Activated CD4-positive, alpha-beta T cell treated with anti-CD3 and anti-CD28 coated beads for 4 hours (primary cell): ENCODE measurements at places on chromosomes 16 and 17.

DNA sequence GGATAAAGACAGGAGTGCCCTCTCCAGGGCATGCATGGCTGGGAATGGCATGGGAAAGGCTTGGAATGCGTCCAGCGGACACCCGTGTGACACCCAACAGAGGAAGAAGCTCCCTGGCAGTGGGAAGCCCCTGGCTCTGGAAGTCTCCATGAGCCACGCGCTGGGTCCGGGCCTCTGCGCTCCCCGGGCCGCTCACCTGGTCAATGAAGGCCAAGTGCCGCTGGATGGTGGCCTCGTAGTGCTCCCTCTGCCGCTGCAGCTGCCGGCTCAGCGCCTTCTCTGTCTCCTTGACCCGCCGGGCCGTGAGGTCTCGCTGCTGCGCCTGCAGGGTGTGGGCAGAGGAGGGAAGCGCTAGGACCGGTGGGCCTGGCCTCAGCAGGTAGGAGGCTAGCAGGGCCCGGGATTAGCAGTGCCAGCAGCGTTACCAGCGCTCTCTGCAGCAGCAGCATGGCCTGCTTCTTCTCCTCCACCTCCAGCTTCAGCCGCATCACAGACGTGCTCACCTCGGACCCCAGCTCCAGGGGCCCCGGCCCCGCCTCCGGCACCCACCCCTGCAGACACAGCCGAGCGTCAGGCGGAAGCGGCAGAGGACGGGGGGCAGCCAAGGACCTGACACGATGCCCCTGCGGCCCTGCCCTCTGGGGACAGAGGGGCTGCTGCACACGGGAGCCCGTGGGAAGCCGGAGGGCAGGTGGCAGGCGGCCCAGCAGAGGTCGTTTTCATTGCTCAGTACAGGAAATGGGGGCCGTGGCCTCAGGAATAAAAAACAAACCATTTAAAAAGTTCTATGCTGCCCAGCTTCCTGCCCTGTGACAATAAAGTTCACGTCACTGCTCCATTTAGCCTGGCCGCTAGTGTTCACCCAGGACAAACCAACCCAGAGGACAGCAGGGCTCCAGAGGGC, 26.0 kb downstream of the CEP131 start:
- no peak for DNase-seq

GRCh38 chr17:40350689-40351358, 13.7 kb downstream of the GJD3 start:
- DNase-seq, result no peak

DNA sequence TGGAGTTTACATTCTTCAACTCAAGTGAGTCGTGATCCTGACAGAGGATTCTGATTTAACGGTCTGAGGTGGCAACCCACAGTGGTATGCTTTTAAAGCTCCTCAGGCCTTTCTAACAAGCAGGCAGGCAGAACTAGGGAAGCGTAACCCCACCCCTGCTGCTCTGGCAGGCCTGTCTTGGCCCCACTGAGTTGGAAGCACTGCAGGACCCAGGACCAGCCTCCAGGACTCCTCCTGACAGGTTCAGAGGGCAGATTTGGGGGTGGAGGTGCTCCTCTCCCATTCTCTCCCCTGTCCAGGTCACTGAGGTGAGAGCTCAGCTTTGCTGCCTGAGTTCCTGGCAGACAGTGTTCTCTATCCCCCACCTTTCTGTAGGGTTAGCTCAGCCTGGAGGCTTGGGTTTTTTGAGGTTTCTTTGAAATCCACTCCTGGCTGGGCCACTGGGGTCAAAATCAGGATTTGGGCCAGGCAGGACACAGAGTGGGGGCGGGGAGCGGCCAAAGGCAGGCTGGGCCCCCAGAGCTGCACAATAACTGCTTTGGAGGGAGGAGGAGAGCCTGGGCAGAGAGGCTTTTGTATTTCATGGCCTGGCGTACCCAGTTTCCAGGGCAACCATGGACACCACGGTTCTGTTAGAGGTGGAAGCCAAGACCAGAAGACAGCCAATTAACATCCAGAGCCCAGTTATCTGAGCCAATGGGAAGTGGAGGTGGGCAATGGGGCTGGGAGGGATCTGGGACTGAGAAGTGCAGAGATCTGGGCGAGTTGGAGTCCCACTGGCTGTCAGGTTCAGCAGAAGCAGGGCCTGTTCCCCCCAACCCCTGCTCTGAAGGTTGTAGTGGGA, 9.5 kb downstream of the MRPL27 start:
- DNase-seq, result no peak

- DNase-seq, result no peak
Measured at GRCh38 chr17:81940538-81941483, 3.7 kb upstream of the PYCR1 start.

- no peak for DNase-seq
Measured at GRCh38 chr17:12664894-12665262, 812 bp upstream of the MYOCD start.

GRCh38 chr17:51486091-51486490, 225.7 kb downstream of the UTP18 start:
- no peak for DNase-seq

DNA sequence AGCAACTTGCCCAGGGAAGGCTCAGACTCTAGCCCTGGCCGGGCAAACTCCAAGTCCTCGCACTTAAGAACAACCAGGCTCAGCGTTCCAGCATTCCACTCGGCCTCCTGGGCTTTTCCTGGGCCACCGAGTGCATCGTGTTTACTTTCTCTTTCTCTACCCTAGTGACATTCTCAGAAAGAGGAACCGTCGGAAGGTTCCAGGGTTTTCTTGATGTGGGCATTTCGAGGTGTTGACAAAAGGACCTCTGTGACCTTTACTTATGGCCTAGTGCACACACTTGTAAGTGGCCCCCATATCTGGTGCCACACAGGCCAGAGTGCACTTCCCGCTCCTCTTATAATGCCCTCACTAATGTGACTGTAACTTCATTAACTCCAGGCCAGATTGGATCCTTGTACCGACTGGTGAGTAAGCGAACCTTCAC, 3.1 kb upstream of the BANP start:
- no peak for DNase-seq

- no peak for DNase-seq
Measured at GRCh38 chr17:16493531-16494046, 1.6 kb upstream of the LRRC75A start.

DNA sequence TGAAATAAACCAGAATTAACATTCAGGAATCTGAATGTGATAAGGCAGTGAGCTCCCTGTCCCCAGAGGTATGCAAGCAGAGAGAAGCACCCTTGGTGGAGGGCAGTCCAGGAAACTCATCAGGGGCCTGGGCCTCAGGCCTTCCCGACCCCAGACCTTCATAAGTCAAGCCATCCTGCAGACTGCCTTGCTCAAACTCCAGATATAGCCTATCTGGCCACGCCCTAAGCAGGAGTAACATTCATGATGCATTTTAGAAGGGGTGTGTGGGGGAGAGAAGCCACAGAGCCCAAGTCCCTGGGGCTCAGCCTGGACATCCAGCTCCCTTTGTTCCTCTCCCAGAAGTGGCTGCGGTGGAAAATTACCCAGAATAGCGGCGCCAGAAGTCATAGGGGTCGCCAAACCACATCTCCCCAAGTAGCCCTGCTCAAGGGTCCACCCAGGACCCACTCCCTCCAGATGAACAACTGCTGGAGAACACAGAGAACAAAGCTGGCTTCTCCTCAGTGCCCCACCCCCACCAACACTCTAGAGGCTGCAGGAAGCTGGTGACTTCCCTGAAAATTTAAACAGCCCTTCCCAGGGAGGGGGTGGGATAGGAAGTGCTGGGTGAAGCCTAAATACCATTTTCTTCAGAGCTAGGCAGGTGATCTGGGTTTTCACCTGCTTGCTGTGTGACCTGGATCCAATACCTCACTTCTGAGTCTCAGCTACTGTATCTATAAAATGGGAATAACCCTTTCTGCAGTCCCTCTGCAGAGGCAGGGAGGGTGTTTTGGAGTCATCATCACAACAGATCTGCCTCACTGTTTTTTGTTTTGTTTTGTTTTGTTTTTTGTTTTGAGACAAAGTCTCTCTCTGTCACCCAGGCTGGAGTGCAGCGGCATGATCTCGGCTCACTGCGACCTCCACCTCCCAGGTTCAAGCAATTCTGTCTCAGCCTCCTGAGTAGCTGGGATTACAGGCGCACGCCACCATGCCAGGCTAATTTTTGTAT, 1.5 kb upstream of the SREBF1 start:
- no peak for DNase-seq

GRCh38 chr16:5054876-5055865, 10.6 kb downstream of the C16orf89 start:
- no peak for DNase-seq

DNA sequence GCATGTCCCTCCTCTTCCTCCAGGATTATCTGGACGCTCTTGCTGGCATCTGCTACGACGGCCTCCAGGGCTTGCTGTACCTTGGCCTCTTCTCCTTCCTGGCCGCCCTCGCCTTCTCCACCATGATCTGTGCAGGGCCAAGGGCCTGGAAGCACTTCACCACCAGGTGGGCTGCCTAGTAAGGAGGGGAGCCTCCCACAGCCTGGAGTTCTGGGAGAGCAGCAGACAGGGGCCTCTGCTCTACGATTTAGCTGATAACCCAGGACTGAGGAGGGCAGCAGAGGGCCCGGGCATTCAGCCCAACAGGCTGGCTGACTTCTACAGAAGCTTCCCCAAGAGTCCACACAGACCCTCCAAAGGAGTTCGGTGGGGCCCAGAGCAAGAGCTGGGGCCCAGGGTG, 21.8 kb upstream of the DNAI2 start:
- DNase-seq, result no peak

DNA sequence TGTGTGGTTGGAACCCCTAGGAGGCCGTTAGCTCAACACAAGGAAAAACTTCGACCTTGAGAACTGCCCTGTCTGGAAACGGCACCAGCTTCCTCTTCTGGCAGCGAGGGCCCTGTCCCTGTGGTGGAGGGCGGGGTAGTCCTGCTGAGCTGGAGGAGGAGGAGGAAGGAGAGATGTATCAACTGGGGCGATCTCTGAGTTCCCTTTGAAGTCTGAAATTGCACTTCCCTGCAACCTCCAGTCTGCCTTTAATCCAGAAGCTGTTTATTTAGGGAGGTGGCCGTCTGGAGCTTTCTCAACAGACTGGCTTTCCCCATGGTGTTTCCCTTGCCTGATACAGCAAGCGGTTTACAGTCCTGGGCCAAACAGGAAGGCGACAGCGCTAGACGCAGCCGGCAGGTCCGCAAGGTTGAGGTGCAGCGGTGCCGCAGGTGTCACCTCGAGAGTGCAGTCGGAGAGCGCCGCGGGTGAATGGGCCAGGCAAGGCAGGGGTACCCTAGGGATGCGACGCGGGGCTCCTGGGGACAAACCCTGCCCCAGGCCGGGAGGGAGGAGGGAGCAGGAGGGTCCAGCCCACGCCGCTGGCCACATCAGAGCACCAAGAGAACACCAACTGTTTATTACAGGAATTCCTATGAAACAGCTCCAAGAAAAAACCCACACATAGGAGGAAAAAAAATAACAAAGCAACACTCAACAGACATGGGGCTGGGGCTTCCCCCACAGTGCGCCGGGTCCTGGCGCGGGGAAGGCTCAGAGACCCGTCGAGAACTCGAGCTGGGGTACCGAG, 11.4 kb upstream of the MRPS23 start:
- DNase-seq, result peak; percentile 26

GRCh38 chr17:72913142-72913682, 179.3 kb downstream of the SLC39A11 start:
- no peak for DNase-seq

- no peak for DNase-seq
Measured at GRCh38 chr17:39014795-39015545, 47.8 kb upstream of the FBXO47 start.

- DNase-seq, result peak; percentile 78
Measured at GRCh38 chr17:21513012-21513570, 136.9 kb downstream of the KCNJ12 start.

DNA sequence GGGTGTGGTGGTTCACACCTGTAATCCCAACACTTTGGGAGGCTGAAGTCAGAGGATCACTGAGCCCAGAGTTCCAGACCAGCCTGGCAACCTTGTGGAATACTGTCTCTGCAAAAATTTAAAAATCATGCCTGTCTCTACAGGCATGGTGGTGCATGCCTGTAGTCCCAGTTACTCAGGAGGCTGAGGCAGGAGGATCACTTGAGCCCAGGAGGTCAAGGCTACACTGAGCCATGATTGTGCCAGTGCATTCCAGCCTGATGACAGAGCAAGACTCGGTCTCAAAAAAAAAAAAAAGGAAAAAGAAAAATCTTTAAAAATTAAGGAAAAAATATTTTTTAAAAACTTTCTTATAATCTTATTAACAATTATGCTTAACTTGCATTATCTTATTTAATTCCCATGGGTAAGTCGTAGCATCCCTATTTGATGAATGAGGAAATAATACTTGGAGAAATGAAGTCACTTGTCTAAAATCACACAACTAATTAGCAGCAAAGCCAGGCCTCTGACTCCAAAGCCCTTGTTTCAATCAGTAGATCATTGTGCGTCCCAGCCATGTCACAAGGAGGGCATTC, 13.6 kb downstream of the MFSD11 start:
- no peak for DNase-seq
